ENCODE measurements at places on chromosomes 12 and 14.

- no peaks in the 10 kb centered on the region for H3K27me3 ChIP-seq
- no peaks in the 10 kb centered on the region for H3K4me1 ChIP-seq
- H3K36me3 ChIP-seq = no peaks in the 10 kb centered on the region
- DNase-seq = no peak
- no peak overlapping the region for H3K27ac ChIP-seq
These were observed 13.2 kb upstream of the SERPINA10 start for GRCh38 chr14:94306047-94306978.

DNA sequence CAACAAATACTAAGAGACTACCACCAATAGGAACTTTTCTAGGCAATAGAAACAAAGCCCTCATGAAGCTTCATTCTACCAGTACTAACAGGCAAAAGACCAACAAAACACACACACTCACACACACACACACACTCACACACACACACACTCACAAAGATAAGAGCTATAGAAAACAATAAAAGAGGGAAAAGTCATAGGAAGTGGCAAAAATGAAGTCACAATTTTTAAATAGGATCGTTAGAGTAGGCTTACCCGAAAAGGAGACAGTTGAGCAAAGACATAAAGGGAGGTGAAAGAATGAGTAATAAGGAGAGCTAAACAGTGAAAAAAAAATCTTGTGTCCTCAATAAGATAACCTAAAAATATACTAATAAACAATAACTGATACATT, 66.5 kb downstream of the C2CD5 start:
- H3K27ac ChIP-seq = no peak overlapping the region
- H3K4me1 ChIP-seq = no peaks in the 10 kb centered on the region
- H3K36me3 ChIP-seq = peaks cover 17% of the 10 kb centered on the region
- no peak overlapping the region for H3K4me3 ChIP-seq
- DNase-seq = no peak

- no peak for DNase-seq
- H3K27ac ChIP-seq = no peak overlapping the region
- no peak overlapping the region for H3K4me3 ChIP-seq
These were observed 582.5 kb upstream of the MGAT4C start for GRCh38 chr12:86838711-86839110.

DNA sequence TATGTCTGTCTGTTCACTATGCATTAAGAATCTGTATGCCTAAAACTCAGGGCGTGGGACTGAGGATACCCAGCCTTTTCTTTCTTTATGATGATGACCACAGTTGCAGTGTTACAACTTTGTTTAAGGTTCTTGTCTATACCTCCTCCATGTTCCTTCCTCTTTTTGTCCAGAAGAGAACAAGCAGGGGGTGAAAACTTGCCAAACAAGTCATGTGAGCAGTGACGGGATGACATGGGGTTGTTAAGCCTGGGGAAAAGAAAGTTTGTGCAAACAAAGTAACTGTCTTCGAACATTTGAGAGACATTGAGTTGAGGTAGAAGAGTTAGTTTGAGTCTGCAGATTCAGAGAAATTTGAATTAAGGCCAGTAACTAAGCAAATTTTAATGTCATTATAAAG, 505.5 kb downstream of the NPAS3 start:
- H3K36me3 ChIP-seq = no peaks in the 10 kb centered on the region
- no peaks in the 10 kb centered on the region for H3K27me3 ChIP-seq
- DNase-seq = no peak
- H3K27ac ChIP-seq = no peak overlapping the region
- no peak overlapping the region for H3K4me3 ChIP-seq

DNA sequence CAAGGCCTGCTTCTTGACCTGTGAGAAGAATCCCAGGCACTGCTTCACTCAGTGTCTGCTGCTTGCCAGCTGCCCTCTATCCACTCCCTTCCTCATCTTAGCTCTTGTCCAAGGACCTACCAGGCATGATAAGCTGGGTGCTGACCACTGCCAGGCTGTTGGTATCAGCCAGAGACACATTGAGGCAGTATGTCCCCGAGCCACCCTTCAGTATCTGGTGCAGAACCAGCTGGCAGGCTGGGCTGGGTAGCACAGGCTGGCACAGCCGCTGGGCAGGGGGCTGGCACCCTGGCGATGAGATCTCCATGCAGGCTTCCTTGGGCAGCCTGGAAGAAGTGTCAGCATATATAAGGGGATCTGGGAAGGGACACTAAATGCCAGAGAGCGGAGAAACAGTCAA, 10.5 kb downstream of the PMEL start:
- H3K27me3 ChIP-seq = no peaks in the 10 kb centered on the region
- H3K4me1 ChIP-seq = peaks cover 11% of the 10 kb centered on the region
- DNase-seq = no peak
- peaks cover 34% of the 10 kb centered on the region for H3K36me3 ChIP-seq
- no peak overlapping the region for H3K27ac ChIP-seq
- no peak overlapping the region for H3K4me3 ChIP-seq

- no peak overlapping the region for H3K27ac ChIP-seq
- H3K27me3 ChIP-seq = no peaks in the 10 kb centered on the region
- no peaks in the 10 kb centered on the region for H3K4me1 ChIP-seq
- DNase-seq = no peak
- no peak overlapping the region for H3K4me3 ChIP-seq
These were observed 14.5 kb downstream of the KRT8 start for GRCh38 chr12:52890417-52890816.

DNA sequence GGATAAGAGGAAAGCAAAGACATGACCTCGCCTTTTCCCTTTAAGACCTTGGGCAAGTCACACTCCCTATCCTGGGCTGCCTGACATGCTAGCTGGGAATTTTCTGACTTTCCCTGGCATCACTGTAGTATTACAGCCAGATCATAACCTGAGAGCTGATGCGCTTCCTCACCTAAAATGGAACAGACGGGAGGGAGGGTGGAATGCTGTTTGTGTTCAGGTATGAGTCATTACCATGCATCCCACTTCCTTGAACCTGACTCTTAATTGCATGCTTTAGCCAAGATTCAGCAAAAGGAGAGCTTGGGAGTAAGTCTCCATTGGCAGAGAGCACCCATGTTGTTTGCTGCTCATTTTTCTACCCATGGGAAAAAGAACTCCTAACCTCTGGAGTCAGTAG, 156.5 kb downstream of the KCNK10 start:
- H3K4me3 ChIP-seq = no peak overlapping the region
- no peaks in the 10 kb centered on the region for H3K27me3 ChIP-seq
- no peak overlapping the region for H3K27ac ChIP-seq
- no peaks in the 10 kb centered on the region for H3K36me3 ChIP-seq
- DNase-seq = no peak

DNA sequence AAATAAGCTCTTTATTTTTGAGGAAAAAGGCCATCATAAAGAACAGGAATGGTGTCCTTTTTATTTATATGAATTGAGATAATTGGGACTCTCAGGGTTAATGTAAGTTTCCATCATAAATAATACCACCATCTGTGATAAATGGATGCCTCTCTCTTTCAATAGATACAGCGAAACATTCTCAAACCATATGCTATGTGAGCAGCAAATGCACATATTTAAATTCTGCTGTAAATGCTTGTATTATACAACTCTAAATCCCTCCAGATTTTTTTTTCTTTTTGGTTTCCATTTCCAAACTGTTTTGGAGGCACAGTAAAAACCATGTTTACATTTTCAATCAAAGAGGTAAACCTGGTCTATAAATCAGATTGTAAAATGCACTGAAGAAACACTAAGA, 132.3 kb downstream of the TMEM132C start:
- H3K4me3 ChIP-seq = no peak overlapping the region
- no peaks in the 10 kb centered on the region for H3K4me1 ChIP-seq

GRCh38 chr12:105281694-105282049, 45.7 kb upstream of the APPL2 start:
- no peaks in the 10 kb centered on the region for H3K4me1 ChIP-seq
- H3K27ac ChIP-seq = no peak overlapping the region
- H3K36me3 ChIP-seq = no peaks in the 10 kb centered on the region

GRCh38 chr12:109680264-109681005, 33.2 kb upstream of the FAM222A start:
- H3K36me3 ChIP-seq = no peaks in the 10 kb centered on the region
- H3K4me1 ChIP-seq = no peaks in the 10 kb centered on the region
- no peaks in the 10 kb centered on the region for H3K27me3 ChIP-seq
- H3K4me3 ChIP-seq = no peak overlapping the region
- DNase-seq = no peak

- H3K27me3 ChIP-seq = no peaks in the 10 kb centered on the region
- peaks cover 33% of the 10 kb centered on the region for H3K4me1 ChIP-seq
- H3K36me3 ChIP-seq = no peaks in the 10 kb centered on the region
- H3K27ac ChIP-seq = no peak overlapping the region
- H3K4me3 ChIP-seq = no peak overlapping the region
These were observed 388.6 kb downstream of the RAD51B start for GRCh38 chr14:68208218-68208617.

- no peaks in the 10 kb centered on the region for H3K27me3 ChIP-seq
- no peaks in the 10 kb centered on the region for H3K36me3 ChIP-seq
- peaks cover 81% of the 10 kb centered on the region for H3K4me1 ChIP-seq
These were observed 4.5 kb upstream of the EVL start for GRCh38 chr14:100060760-100061159.

GRCh38 chr14:70622111-70622712, 19.5 kb upstream of the TTC9 start:
- H3K27ac ChIP-seq = no peak overlapping the region
- peak; percentile 35 for DNase-seq
- no peaks in the 10 kb centered on the region for H3K36me3 ChIP-seq
- no peaks in the 10 kb centered on the region for H3K4me1 ChIP-seq

DNA sequence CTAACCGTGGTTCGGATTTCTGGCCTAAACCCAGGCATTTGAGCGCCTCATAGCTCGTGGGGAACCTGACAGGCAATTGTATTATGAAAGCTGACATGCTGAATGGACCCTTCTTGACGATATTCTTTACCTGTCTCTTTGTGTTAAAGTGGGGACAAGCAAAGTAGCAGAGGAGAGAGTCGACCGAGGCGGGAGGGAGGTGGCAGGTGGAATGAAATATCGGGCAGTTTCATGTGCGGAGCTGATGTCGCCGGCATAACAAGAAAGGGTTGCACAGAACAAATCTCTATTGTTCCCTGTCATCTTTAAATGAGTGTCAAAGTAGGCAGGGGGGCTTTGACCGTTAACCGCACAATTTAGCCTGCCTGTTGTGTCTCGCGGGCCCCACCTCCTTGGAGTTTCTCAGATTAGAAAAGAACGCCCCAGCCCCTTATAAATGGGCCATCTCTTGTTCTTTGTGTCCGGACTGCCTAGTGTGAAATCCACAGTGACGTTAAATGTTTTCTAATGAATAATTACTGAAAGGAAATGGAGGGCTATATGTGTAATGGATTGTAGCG, 11.5 kb downstream of the MYO1H start:
- no peak overlapping the region for H3K27ac ChIP-seq
- no peaks in the 10 kb centered on the region for H3K27me3 ChIP-seq
- H3K4me3 ChIP-seq = no peak overlapping the region
- H3K4me1 ChIP-seq = no peaks in the 10 kb centered on the region
- no peaks in the 10 kb centered on the region for H3K36me3 ChIP-seq

GRCh38 chr14:98370352-98370751, 901.6 kb downstream of the BCL11B start:
- H3K27me3 ChIP-seq = no peaks in the 10 kb centered on the region
- peaks cover 7% of the 10 kb centered on the region for H3K4me1 ChIP-seq
- no peak overlapping the region for H3K27ac ChIP-seq
- H3K4me3 ChIP-seq = no peak overlapping the region
